ENCODE measurements at places on chromosomes 5 and 9. TPM values are rescaled to one million over a fixed set of nuclear protein-coding genes. Genes with fewer than 3 reads are reported as not detected.
A peak's percentile ranks its signal among the peaks of the same experiment; 100 is the strongest.

DNA sequence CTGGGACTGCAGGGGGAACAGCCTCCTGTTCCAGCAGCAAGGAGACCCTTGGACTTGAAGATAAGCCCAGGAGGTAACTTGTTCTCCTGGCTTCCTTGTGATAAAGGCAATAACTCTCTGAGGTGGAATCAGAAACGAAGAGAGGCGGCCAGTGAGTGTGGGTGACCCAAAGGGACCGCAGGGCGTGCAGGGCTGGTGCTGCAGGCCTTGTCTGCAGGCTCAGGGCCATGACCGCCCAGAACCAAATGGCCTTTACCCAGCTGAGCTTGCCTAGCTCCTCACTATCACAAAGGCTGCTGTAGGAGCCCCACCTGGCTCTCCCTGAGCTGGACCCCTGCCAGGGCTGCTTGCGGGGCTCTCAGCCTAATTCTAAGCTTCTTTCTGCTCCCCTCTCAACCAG, 72.5 kb downstream of the NDFIP1 start:
- ATAC-seq, result no peak

GRCh38 chr5:140262839-140263238, 40.1 kb downstream of the PFDN1 start:
- ATAC-seq, result no peak

DNA sequence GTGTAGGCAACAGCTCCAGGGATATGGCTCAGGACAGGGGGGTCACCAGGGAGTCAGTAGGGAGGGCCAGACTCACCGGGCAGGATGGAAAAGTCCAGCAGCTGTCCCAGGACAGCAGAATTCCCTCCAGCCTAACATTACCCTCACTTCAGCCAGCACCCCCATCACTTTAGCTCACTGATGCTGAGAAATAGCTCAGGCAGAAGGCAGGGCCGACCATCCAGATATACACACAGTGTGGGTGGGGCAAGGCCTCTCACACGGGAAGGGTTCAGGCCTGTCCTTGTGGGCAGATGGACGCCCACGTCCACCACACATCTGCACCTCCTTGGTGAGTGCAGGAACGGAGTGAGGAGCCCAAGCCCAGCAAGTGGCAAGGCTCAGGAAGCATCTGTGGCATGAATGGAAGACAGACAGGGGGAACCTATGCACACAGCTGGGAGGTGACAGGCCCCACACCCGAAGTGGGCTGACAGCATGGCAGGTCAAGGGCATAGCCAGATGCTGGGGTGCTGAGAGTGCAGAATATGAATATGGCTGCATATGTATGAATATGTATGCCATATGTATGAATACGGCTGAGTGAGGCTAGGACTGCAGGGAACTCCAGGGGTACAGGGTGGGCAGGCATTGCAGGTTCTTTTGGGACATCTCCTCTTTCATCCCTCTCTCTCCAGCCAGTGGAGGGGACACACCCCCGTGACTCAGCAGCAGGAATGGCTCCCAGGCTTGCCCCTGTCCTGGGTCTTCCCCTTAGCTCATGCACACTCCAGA, 17.0 kb downstream of the BICD2 start:
- ATAC-seq, result no peak

DNA sequence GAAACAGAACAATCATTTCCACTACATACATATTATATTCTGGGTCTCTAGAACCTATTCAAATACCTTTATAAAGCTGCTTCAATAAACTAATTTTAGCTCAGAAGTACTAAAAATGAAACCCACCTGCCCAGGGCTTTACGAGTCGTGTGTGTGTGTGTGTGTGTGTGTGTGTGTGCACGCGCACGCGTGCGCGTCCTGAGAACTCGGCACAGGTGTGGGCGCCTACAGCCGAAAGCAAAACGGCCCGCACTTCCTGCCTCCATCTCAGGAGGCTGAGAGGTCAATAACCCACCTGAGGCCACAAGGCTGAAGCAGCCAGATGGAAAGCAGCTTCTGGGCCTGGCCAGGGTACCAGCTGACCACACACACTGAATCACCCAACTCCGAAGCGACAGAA, 3.0 kb downstream of the CLPTM1L start:
- no peak for ATAC-seq

- ATAC-seq, result no peak
These were observed 98.3 kb upstream of the PHYKPL start for GRCh38 chr5:178330791-178331404.

- ATAC-seq, result no peak
These were observed 135.0 kb upstream of the CCDC152 start for GRCh38 chr5:42621662-42622061.

- ATAC-seq, result no peak
These were observed 27.2 kb downstream of the NEUROG1 start for GRCh38 chr5:135508496-135509005.

DNA sequence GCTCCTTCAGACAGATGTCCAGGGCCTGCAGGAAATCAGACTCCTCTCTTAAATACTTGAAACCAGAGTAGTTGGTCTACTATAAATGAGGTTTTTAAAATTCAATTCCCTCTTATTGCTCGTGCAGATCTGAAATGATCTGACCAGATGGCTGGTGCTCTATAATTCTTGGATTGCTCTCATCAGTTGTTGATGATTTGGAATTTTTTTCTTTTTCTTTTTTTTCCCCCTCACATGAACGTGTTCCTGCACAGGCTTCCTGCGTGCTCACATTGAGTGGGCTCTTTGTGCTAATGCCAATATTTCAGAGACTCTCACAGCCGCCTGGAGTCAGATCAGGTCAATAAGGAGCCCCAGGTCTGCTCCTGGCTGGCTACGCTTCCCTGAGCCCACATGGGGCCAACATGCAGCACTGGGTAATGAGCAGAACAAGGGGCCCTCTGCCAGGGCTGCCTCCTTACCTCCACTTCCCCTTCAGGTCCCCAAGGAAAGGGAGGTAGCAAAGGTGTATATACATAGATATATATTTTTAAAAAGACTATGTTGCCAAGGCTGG, 82.0 kb downstream of the SIL1 start:
- ATAC-seq, result no peak

DNA sequence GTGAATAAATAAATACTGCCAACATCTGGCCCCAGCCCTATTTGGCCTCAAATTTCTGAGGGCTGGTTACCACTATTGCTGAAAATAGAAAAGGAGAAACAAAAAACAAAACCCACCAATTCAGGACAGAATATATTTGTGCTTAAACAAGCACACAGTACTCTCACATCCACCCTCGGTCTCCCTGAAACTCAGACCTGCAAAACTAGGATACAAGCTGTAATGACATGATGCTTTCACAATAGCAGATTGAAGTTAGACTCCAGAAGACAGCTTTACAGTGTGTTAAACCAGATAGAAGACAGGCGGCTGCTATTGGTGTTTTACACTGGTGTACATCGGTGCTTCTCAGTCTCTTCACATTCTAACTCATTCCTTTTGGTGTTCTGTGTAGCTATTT, 214.9 kb upstream of the DMRT1 start:
- ATAC-seq, result peak; percentile 44

DNA sequence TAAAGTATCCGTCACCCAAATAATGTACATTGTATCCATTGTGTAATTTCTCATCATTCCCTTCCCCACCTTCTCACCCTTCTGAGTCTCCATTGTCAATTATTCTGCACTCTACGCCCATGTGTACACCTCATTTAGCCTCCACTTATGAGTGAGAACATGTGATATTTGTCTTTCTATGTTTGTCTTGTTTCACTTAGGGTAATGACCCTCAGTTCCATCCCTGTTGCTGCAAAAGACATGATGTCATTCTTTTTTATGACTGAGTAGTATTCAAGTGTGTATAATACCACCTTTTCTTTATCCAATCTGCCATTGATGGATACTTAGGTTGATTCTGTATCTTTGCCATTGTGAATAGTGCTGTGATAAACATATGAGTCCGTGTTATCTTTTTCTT, 4.9 kb upstream of the SPATA31C2 start:
- no peak for ATAC-seq

- ATAC-seq, result no peak
These were observed 7.0 kb downstream of the TGFBI start for GRCh38 chr5:136035837-136036236.

DNA sequence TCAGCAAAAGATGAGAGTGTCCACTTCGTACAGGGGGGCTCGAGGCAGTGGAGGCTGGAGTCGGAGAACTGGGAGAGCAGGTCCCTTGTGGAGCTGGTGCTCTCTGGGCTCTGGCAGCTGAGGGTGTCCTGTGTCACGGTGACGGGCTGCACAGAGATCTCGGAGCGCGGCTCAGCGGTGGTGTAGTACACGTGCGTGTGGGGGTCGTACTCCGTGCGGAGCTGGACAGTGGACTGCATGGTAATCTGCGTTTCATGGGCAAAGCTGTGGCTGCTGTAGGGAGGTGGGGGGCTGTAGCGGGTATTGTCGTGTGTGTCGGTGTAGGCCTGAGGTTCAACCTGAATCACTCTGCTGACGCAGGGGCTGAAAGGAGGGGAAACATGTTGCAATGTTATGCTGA, 48.0 kb downstream of the PTCH1 start:
- ATAC-seq, result no peak

GRCh38 chr5:160269017-160269416, 39.7 kb downstream of the FABP6 start:
- peak; percentile 85 for ATAC-seq

DNA sequence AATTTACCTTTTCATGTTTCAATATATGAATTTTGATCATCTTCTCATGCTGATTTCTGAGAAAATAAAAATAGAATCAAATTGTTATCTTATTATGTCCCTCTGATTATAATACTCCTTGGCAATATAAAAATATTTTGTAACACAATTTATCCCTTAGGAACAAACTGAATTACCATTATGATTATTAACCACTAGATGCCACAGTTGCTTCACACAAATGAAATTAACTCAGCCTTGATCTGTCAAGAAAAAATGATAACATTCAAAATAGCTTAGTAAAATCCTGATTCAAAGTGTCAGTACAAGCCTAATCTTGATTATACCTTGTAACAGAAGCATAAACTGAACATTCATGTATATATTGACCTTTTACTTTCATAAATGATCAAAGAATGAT, 4.8 kb upstream of the CHSY3 start:
- ATAC-seq, result no peak

GRCh38 chr5:134583766-134584165, 48.9 kb downstream of the SAR1B start:
- ATAC-seq, result no peak

GRCh38 chr5:137754961-137755762, 999 bp upstream of the HNRNPA0 start:
- peak; percentile 17 for ATAC-seq

DNA sequence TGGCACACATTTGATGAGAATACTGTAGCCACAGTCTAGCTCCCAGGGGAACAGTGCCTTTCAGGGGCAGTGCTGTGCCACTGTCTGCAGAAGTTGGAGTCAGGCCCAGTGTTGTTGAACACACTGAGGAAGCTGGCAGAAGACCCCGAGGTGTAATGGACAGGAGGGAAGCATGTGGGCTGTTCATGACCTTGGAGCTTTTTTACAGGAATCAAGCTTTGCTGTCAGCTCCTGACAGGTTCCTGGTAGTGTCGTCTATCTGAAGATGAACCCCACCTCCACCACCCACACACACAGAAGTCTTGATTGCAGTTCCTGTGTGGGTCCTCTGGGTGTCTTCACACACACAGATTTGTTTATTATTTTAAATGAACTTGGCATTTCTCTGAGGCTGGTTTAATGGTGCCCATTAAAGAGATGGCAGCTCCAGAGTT, 40.3 kb upstream of the TNFAIP8 start:
- ATAC-seq, result no peak

- ATAC-seq, result no peak
These were observed 26.8 kb downstream of the WWC1 start for GRCh38 chr5:168318240-168318639.

DNA sequence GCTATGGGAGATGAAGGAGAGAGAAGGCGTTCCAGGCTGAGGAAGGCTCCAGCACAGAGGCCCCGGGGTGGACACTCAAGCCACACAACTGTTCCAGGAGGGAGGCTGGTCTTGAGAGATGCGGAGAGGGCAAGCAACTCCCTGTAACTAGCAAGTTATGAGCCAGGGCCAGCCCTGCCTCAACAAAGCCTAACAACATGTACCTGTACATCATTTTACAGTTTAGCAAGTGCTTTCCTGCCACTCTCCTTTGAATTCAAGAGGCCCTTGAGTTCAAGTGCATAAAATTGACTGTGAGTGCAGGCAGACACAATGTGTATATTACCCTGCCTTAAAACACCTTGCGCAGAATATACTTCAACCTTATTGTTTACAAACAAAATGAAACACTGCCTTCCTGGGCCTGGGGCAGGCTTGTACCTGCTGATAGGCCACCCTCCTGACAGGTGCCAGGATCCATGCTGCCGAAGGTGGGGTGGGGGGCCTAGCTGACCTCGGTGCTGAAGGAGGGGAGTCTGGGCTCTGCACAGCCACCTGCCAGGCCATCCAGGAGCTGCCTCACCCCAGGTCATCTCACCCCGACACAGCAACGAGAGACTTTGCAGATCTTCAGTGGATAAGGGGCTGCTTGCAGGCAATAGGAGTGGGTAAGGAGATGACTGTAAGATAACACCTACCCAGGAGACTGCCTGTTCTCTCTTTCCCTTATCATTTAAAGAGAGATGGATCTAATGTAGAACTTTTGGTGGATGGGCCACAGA, 80.0 kb downstream of the PPARGC1B start:
- no peak for ATAC-seq

GRCh38 chr5:81192373-81192750, 40.8 kb upstream of the CKMT2 start:
- ATAC-seq, result no peak

DNA sequence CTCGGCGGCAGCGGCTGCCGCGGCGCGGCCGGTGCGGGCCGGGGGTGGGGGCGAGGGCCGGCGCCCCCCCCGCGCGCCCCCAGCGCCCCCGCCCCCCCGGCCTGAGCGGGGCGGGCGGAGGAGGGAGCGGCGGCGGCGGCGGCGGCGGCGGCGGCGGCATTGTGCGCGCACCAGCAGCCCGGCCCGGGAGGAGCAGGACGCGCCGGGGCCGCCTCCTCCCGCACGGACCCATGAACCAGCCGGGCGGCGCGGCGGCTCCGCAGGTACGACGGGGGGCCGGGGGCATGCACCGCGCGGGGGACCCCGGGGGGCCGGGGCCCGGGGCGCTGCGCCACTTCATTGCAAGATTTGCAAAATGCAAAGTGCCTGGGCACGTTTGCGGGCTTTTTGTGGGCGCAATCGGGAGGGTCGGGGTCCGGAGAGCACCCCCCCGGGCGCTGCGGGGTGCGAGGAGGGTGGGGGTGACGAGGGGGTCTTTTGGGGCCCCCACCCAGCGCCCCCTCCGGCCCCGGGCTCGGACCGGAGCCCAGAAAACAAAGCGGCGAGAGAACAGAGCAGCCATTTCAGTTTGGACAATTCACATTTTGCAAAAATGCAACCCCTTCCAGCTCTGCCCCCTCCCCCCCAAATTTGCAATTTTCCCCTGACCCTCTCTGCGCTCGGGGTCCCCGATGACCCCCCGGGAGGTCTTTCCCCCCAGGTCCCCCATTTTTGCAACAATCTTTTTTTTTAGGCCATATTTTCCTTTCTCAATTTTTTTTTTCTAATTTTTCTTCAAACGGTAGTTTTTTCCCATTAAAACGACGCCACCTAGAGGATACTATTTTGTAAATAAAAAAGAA, at the start of gene ZNF618:
Gene ZNF618, plus strand, starts transcription at position 159 of the 842 bp plus-strand sequence. Its CDS starts 72 bp downstream, at position 231.
- peak; percentile 66 for ATAC-seq

Gene KCNN2
- total RNA-seq, result 3.5 TPM

Gene PCDHB14
- total RNA-seq, result 12.8 TPM

Gene PCDHGB6
- total RNA-seq, result 5.7 TPM

Gene FAM169A
- total RNA-seq, result 1.7 TPM

Gene CCL28
- 8.6 TPM for total RNA-seq

Gene TEX48
- not detected for total RNA-seq

Gene GABRA6
- total RNA-seq, result not detected

Gene PCDHB7
- 1.9 TPM for total RNA-seq

Gene TPPP
- total RNA-seq, result 28.6 TPM

Gene TAF1L
- total RNA-seq, result not detected

Gene CYFIP2
- total RNA-seq, result 50.6 TPM

Gene FOXD4L6
- not detected for total RNA-seq

Gene WDR31
- 2.1 TPM for total RNA-seq

Gene SPINK6
- not detected for total RNA-seq

Gene CAMK2A
- total RNA-seq, result 3.9 TPM

Gene NUP214
- total RNA-seq, result 25.8 TPM

Measured in gastroesophageal sphincter (tissue), 4 donors.